Stimulated activated CD8-positive, alpha-beta memory T cell treated with anti-CD3 and anti-CD28 coated beads, Interleukin-7, amount 100 ng/mL, for 1 hour (primary cell): ENCODE measurements at places on chromosomes 1 and 21.

GRCh38 chr1:241677201-241677600, 25.1 kb downstream of the WDR64 start:
- no peak for DNase-seq

- no peak for DNase-seq
Observed at GRCh38 chr1:178417858-178418257, 78.9 kb downstream of the CLEC20A start.

DNA sequence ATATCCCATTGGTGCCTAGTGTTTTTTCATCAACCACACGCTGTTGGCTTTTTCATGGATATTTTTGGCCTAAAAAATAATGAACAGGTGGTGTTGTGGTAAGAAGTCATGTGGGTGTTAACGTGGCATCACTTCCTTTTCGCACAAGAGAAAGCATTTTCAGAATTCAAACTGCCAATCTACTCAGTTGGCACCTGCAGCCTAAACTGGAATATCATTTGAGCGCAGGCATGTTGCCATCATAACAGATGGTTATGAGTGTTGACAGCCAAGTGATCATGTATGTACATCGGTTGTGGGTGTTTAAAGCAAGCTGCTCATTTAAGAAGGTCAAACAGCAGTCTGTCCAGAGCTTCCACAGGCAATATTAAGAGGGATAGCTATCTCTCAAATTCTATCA, 1963.0 kb downstream of the NCAM2 start:
- no peak for DNase-seq

DNA sequence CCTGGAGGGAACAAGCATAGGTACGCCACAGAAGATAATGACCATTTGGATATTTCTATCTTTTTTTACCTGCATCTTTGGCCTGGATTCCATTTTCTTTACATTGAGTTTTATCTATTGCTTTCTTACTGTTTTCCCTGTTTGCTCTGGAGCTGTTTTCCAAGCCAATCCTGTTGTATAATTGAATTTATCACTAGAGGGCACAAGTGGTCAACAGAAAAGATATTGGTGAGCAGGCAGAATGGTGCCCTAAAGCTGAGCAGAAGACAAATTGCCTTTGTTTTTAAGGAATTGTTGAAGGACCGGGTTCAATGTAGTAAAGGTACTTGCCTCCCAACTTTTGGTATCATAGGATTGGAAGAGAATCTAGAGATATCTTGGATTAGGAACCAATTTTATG, 152.8 kb downstream of the PPP1R12B start:
- DNase-seq, result no peak

DNA sequence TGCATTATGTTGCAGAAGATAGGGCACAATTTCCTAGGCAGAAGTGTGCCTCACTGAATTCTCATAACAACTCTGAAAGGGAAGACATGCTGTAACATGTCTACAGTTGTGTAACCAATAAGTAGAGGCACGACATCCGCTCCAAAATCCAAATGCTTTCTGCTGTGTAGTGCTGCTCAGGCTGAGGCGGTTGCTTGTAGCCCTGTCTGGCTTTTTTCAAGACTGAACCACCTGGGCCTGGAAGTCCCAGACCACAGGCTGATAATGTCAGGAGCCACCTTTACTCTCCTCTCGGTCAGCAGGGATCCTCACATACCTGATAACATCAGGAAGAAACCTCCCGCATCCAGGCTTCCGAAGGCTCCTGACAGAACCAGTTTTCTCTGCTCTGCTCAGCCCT, 10.9 kb downstream of the AKNAD1 start:
- no peak for DNase-seq

DNA sequence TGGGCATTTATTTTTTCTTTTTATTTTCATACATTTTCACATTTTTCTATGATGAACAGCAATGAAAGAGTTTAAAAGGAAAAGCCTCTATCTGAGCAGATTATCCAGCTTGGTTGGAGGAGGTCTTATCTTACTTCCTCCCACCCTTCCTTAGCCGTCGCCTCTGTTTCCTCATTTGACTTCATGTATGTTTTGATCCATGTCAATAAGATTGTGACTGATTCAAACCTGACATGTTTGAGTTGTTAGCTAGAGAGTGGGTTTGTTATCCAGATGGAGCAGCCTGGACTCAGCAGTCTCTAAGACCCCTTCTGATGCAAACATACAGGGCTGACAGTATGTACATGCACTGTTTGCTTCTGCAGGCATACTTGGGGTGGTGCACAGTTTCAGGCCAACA, 31.2 kb downstream of the MACO1 start:
- no peak for DNase-seq

GRCh38 chr1:22876359-22877111, 96.1 kb downstream of the LACTBL1 start:
- no peak for DNase-seq

- DNase-seq, result no peak
Observed at GRCh38 chr1:108067884-108068540, 103.0 kb upstream of the VAV3 start.

DNA sequence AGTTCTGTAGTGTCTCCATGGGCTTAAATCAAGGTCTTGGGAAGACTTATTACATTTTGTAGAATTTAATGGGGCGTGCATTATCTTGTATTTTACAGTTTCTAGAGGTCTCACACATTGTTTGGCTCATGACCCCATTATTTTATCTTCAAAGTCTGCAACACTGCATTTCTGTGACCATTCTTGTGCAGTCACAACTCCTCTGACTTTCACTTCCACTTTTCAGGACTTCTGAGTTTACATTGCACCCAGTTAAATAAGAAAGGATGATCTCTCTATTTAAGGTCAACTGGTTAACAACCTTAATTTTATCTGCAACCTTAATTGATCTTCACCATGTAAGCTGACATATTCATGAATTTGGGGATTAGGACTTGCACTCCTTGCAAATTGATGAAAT, 1186.6 kb downstream of the MRPL39 start:
- no peak for DNase-seq

DNA sequence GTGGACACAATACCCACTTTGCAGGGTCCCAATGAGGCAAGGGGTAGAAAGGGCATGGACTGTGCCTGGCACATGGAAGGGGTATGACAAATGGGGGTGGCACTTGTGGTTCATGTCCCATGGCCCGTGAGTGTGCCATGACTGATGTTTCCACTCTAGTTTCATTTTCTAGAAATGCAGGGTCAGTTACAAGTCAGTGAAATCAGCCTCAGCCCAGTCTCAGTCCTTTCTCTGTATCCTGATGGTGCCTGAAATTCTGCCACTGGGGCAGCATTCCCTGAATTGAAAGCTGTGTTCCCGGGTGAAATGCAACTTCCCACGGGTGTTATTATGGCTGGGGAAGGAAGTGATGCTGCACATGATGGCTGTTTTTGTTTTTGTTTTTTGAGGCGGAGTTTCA, 110.8 kb upstream of the ZBTB40 start:
- DNase-seq, result no peak

GRCh38 chr1:2073382-2074230, 23.4 kb downstream of the PRKCZ start:
- DNase-seq, result no peak

DNA sequence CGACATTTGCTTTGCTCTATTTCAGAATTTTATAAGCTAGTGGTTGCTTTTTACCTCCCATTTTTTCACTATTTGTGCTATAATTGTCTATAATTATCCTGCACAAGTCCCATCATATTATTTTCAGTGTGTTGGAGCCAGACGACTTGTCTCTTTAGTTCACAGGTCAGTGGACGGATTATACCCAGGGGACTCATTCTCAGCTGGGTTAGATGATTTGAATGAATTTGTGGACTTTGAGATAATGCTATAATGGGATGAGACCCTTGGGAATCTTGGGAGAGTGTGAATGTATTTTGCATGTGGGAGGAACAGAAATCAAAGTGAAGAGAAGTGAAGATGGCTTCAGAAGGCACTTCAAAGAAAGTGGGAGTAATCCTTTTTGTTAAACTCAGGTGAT, 31.5 kb upstream of the KCNK1 start:
- DNase-seq, result no peak

DNA sequence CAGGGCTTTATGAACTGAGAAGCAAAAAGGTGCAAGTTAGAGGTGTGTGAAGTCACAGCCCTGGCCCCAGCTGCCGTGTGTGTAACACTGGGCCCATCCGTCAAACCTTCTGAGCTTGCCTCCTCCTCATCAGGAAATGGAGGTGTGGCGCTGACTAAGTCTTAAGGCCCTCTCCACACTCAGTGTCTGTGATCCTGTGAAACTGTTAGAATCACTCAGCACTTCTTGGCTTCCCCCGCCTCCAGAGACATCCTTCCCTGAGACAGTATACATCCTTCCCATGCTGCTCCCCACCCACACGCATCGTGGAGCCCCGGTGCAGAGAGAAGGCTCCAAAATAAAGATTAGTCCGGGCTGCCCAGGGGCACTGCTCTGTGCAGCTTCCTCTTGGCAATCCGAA, 33.3 kb downstream of the LRP8 start:
- DNase-seq, result no peak

- no peak for DNase-seq
Observed at GRCh38 chr21:25581582-25581981, 25.7 kb downstream of the MRPL39 start.

DNA sequence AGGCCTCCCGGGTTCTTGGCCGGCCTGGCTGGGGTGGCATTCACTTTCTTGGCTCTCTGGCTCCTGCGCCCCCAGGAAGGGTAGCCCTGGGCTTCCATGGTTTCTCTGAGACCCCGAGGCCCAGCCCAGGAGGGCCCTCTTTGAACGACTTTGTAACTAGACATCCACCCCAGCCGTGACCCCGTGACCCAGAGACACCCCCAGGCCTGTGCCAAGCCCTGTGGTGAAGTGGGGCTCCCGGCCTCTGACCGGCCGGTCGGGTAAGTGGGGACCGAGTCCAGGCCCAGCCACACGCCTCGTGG, 64.0 kb downstream of the COL18A1 start:
- DNase-seq, result no peak

DNA sequence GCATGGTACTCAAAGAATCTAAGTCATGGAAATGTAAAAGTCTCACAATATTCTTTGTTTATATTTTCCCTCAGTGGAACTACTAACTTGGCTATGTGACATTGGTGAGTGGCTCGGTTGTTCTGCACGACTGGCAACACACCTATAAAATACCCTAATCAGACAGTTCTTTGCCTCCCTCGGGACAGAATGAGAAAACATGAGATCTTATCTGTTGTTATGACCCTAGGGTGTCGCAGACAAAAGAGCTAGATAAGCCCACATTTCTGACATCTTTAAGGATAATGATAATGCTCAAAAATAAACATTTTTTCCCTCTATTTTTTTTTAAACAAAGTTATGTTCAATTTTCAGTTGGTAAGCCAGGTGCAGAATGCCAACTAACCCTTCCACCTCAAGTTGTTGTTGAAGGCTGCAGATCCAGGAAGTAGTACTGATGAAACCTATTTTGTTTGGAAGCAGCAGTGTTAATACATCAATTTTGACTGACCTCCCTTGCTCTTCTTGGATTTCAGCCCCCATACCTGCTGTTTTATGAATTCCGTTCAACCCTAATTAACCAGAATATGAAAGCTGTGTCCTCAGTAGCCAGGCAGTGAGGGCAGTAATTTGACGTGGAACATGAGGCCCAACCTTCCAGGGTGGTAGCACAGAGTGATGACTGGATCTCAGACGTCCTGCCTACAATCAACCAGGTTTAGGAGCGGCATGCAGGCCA, 108.7 kb upstream of the DUSP10 start:
- no peak for DNase-seq

DNA sequence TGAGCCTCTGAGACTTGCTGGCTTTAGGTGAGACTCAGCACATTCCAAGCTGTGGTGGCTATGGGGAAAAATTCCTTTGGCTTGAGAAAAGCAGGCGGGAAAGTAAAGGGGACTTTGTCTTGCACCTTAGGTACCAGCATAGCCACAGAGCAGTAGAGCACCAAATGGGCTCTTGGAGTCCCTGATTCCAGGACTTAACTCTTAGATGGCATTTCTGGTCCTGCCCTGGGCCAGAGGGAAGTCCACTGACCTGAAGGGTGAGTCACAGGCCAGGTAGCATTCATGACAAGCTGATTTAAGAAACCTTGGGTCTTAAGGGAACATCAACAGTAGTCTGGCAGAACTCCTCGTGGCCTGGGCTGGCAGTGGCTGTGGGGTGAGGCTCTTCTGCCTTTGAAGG, 344.7 kb downstream of the DUSP10 start:
- DNase-seq, result no peak

- no peak for DNase-seq
Observed at GRCh38 chr1:88647749-88648415, 36.2 kb upstream of the PKN2 start.

DNA sequence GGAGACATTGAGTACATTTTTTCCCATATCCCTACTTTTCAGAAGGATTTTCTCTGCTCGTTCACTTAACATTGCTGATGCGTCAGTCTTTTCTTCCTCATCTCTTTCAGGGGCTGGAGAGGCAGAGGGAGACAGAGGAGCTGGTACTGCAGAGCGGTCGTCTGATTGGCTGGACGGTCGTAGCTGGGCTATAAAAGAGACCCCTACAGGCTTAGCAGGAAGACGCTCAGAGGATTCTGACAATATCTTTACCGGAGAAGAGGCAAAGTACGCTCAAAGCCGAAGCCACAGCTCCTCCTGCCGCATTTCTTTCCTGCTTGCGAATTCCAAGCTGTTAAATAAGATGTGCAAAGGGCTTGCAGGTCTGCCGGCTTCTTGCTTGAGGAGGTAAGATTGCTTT, at the start of gene RGS4:
Gene RGS4 (plus strand): TSS at position 220 of the 400 bp plus-strand sequence. CDS start 124 bp downstream, at position 344.
- DNase-seq, result no peak

- no peak for DNase-seq
Observed at GRCh38 chr21:34582506-34583150, 32.3 kb downstream of the RCAN1 start.

DNA sequence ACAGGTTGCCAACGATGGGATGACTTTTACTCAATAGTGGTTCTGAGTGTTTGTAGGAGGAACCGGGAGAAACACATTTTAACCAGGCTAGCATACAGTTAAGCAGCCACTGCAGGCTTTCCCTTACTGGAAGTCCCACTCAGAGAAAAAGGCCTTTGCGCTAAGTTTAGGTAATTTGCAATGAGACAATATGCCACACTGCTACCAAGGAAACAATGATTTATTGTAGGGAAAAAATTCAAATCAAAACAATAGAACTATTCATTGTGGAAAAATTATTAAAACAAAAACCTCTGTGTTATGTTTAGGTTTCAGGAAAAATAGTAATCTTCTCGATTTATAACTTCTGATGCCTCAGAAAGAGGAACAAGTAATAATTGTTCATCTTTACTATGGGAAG, 51.4 kb upstream of the CR2 start:
- DNase-seq, result no peak

GRCh38 chr1:236089046-236089773, 24.3 kb upstream of the NID1 start:
- DNase-seq, result no peak

- no peak for DNase-seq
Observed at GRCh38 chr1:155940482-155940992, 901 bp upstream of the RXFP4 start.

- no peak for DNase-seq
Observed at GRCh38 chr1:224292419-224292818, 37.6 kb downstream of the NVL start.
